Gastrocnemius medialis (tissue), 4 donors: ENCODE measurements at places on chromosomes 3 and 15.

DNA sequence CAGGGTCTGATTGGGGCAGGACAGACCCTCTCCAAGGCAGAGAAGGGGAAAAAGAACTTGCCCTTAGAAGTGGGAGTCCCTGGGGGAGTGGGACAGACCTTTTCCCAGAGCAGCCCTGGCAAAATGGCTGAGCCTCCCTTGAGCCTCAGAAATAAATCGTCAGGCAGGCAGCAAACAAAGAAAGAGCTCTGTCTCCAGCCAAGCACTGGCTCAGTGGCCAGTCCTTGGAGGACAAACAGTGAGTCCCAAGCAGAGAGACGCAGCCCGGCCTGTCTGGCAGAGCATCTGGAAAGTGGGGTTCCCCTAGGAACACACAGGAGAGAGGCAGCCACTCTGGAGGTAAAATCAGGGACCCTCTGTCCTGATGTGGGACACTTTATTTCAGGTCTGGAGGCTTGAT, 1.8 kb downstream of the SLC6A1 start:
- no peak for DNase-seq

DNA sequence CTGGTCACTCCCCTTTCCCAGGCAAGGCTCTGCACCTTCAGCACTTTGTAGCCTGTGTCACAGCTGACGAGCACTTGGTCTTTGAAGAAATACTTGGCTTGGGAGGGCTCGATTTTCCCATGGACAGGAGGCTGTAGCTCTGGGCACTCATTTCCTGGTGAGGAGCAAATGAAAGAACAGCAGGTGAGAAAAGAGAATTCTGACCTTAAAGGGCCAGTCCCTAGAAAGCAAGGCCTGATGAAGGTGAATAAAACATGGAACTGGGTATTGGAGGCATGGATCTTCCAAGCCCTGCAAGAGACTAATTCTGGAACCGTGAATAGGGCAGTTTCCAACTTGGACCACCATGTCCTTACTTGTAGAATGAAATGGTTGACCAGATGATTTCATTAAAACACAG, 39.9 kb downstream of the MASP1 start:
- DNase-seq, result no peak

DNA sequence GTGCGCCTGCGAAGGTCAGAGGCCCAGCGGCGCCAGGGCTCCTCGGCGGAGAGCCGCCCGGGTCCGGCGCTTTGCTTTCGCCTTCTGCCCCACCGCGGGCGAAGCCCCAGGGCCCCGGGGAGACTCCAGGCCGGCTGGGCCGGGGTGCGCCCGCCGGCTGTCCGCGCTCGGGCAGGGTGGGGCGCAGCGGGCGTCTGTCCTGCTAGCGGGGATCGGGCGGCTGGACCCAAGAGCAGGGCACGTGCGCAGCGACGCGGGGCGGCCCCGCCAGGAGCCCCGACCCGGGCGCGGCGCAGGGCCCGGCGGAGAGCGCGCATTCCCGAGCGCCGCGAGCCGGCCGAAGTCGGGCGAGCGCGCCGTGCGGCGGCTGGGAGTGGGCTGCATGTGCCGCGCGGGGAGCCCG, 569 bp upstream of the ALDH1A3 start:
- no peak for DNase-seq

- peak; percentile 32 for DNase-seq
Observed at GRCh38 chr3:56693750-56694149, 10.7 kb upstream of the TASOR start.

DNA sequence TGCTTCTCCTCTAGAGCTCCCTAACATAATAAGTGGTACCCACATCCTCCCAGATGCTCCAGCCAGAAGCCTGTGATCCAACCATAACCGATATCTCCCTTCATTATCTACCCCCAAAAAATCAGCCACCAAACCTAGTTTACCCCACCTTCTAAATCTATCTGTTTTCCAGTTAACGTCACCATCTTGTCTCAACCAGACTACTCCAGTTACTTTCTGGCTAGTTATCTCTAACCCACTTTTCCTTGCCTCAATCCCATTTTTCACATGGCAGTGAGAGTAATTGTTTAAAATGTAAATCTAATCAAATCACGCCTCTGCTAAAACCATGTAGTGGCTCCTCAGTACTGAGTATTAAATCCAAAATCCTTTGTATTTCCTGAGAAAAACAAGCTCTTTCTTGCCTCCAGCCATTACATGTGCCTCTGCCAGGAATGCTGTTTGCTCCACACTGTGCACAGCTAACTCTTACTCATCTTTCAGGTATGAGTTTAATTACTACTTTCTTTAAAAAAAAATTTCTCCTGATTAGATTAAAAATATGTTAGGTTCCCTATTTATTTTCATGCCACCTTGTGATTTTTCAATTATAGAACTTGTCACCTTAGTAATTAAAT, 15.4 kb downstream of the CCDC54 start:
- no peak for DNase-seq

GRCh38 chr3:62277450-62277849, 95.9 kb downstream of the FEZF2 start:
- no peak for DNase-seq

GRCh38 chr3:82973791-82974190, 1212.3 kb upstream of the GBE1 start:
- no peak for DNase-seq

- no peak for DNase-seq
Observed at GRCh38 chr3:195077611-195078540, 193.1 kb downstream of the XXYLT1 start.

- no peak for DNase-seq
Observed at GRCh38 chr3:174821477-174821876, 37.7 kb upstream of the NAALADL2 start.

GRCh38 chr3:68515237-68515636, 417.1 kb downstream of the TAFA4 start:
- DNase-seq, result no peak

- no peak for DNase-seq
Observed at GRCh38 chr3:49122451-49122850, 1.8 kb upstream of the USP19 start.

GRCh38 chr15:74726774-74727164, 1.4 kb upstream of the CYP1A1 start:
- no peak for DNase-seq

GRCh38 chr15:34657469-34658127, 74.1 kb upstream of the GOLGA8B start:
- DNase-seq, result no peak
